ENCODE measurements at places on chromosomes 2 and 18. TPM values are rescaled to one million over a fixed set of nuclear protein-coding genes. Genes with fewer than 3 reads are reported as not detected.

ZNF385B gene
- not detected for total RNA-seq

DNA sequence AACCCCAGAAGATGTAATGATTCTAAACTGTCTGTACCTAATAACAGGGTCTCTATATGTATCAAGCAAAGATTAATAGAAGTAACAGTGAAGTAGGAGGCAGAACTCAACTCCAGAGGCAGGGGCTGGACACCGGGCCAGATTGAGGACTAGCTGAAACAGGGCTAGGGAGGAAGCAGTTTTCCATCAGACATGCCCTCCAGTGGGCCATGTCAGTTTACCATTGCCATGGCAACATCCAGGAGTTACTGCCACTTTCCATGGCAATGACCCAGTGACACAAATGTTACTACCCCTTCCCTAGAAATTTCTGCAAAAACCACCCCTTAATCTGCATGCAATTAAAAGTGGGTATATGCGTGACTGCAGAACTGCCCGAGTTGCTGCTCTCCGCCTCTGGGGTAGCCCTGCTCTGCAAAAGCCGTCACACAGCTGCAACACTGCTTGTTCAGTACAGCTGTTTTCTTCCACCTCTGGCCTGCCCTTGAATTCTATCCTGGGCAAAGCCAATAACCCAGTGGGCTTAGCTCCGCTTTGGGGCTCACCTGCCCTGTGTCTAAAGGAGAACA, 58.7 kb downstream of the TMEM18 start:
- no peak for DNase-seq
- no peak overlapping the region for H3K4me3 ChIP-seq
- peaks cover 12% of the 10 kb centered on the region for H3K27me3 ChIP-seq
- no peaks in the 10 kb centered on the region for H3K4me1 ChIP-seq
- no peak overlapping the region for H3K27ac ChIP-seq

HADHB gene
- 45.9 TPM for total RNA-seq

ARL4C gene
- 365 TPM for total RNA-seq

DNA sequence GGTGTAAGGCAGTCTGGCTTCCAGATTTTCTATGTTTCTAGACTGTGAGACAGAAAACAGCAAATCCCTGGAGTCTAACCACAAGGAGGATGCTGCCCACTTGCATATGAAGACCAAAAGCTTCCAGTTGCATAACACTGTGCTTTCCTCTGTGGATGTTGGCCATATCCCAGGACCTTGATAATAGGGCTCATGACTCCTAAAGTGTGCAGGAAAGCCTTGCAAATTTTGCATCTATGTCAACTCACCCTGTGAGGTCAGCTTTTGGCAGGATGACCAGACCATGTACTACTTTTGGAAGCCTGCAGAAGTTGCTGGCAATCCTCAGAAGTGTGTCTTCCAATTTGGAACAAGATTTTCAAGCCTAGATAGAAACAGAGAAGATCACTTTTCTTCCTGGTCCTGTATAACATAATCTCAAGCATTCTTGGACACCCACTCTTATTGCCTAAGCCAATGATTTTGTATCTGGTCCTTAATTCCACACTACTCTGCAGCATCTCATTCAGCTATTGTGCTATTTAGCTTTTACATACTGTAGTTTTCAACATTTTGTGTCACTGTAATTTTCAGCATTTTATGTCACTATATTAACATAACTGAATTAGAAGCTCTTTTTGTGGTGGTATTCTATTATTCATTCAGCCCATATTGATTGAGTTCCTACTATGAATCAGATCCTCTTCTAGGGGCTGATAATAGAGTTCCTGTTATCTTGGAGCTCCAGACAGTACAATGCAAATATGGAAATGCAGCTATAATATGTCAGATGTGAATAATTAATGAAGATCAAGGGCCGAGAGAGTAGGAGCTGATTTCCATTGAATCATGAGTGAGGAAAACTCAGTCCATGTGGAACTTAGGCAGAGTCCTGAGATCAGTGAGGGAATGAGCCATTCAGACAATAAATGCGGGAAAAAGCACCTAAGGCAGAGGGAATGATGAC, 85.3 kb upstream of the RAB27B start:
- DNase-seq, result no peak
- H3K36me3 ChIP-seq, result no peaks in the 10 kb centered on the region
- no peak overlapping the region for H3K4me3 ChIP-seq
- peaks cover 16% of the 10 kb centered on the region for H3K27me3 ChIP-seq
- no peak overlapping the region for H3K27ac ChIP-seq
